ENCODE measurements at places on chromosomes 7 and 10. TPM values are rescaled to one million over a fixed set of nuclear protein-coding genes. Genes with fewer than 3 reads are reported as not detected.
A peak's percentile ranks its signal among the peaks of the same experiment; 100 is the strongest.

GRCh38 chr7:151330661-151331060 lies 11.0 kb upstream of the NUB1 start:
- no peak for DNase-seq

GRCh38 chr10:3067859-3068179 lies 471 bp downstream of the PFKP start:
- no peak for DNase-seq

DNA sequence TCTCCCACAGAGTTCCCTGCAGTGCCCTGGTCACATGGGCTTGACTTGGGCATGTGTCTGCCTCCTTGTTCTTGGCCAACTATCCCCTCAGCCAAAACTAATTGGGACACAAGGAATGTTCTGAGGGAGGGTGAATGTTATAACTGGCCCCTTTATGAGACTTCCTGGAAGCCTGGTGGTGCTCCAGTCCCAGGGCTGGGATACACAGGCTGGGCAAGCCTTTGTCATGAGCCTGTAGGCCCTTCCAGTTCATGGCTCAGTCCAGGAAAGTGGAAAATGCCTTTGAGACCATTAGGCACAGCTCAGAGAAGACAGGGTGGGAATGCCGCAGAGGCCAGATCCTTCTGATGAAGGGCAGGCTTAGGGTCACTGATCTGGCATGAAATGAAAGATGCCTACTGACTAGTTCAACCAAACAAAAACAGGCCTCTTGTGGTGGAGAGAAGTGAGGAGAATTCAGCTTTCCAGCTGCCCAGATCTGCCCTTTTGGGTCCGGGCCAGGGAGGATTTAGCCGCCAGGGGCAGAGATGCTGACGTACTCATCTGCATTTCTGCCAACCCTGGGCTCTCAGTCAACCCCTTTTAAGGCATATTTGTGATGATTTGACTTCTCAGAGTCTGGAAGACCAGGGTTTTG lies 961.5 kb downstream of the KCNMA1 start:
- DNase-seq, result peak; percentile 94

- no peak for DNase-seq
Observed at GRCh38 chr7:2689343-2689847, 1.4 kb downstream of the AMZ1 start.

GRCh38 chr7:49783446-49783845 lies 10.0 kb downstream of the VWC2 start:
- peak; percentile 79 for DNase-seq

DNA sequence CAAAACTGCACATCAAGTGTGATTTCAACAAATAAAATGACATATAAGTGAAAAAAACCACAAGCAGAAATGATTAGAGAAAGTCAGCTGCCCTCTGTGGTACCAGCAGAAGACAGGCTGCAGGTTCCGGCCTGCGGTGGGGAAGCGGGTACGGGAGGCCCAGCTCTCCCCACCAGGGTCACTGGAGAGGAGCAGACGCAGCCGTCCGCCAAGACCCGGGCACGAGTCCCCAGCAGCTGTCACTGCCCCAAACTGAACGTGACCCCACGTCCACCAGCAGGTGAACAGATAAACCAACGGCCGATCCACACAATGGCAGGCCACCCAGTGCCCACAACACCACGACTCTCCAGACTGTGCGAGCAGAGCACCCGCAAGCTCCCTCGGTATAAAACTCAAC lies 16.1 kb upstream of the MICALL2 start:
- no peak for DNase-seq

DNA sequence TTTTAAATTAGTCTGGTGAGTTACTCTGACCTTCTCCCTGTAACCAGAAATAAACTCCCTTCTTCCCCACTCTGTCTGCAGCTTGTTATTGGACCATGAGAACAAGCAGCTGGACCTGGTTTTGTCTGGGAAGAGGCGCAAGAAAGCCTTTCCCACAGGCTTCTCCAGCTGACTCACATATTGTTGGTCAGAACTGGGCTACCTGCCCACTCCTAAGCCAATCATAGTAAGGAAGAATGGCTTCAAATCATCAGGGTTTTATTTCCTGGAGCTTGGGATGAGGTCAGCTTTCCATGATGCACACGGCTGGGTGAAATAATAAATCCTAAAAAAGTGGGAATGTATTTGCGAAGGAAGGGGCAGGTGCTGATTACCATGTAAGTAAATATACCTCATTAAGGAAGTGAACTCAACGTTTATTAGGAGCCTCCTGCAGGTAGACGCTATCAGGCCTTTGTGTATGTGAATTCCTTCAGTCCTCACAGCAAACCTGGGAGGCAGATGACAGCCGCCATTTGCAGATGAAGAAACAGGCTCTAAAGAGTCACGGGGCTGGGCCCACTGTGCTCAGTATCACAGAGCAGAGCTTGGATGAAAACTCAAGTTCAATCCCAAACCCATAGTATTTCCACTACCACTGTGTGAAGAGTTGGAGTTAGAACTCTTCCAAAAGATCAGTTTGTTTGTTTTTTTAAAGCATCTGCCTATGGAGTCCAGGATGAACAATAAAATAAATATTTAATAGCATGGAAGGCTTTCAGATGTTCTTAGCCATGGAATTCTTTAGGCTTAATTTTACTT lies 32.8 kb downstream of the IL15RA start:
- peak; percentile 93 for DNase-seq

- no peak for DNase-seq
Observed at GRCh38 chr10:72255977-72256729, 17.6 kb upstream of the DDIT4 start.

GRCh38 chr7:74482629-74483401 lies 29.1 kb downstream of the GTF2IRD1 start:
- peak; percentile 29 for DNase-seq

DNA sequence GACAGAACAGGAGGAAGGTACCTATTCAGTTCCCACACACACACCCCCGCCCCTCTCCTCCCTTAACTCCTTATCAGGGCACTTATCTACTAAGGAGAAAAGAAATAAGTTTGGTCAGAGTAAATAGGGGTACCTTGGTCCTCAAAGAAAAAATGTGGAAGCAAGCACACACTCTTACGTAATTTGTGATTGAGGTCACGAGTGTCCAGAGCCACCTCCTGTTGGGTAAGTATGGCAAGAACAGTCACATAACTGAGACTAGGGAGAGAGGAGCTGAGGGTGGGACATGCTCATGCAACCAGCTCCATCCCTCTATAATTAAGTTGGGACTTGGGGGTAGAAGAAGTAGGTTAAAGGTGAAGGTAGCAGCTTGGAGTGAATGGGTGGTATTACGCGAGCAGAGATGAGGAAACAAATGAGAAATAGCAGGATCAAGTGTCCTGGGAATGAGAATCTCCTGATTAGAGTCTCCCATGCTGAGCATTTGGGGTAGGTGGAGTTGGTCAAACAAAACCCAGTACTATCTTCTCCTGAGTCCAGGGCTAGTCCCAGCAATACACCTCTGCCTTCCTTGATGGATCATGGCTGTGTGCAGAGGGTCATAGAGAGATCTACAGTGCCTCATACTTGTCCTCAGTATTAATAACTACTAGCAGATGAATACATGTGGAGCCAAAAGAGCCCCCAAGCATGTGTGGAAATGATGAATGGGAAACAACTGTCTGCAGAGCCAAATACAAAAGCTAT lies 77.1 kb downstream of the GSAP start:
- DNase-seq, result no peak

DNA sequence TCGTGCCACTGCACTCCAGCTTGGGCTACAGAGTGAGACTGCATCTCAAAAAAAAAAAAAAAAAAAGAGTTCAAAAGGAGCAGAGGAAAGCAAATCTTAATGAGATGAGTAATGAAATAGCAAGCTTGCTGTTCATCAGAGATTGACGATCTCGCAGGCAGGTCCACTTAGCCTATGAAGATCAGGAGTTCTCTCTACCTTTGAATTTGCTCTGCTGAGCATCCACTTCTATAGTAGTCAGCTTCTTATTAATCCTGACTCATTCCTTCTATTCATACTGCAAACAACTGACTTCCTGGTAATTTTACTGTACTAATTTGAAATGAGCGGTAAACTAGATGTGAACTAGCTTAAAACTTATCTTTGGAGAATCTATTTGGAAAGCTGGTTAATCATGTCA lies 1014.6 kb downstream of the GATA3 start:
- DNase-seq, result no peak

- DNase-seq, result no peak
Observed at GRCh38 chr7:51060536-51060935, 256.1 kb downstream of the COBL start.

DNA sequence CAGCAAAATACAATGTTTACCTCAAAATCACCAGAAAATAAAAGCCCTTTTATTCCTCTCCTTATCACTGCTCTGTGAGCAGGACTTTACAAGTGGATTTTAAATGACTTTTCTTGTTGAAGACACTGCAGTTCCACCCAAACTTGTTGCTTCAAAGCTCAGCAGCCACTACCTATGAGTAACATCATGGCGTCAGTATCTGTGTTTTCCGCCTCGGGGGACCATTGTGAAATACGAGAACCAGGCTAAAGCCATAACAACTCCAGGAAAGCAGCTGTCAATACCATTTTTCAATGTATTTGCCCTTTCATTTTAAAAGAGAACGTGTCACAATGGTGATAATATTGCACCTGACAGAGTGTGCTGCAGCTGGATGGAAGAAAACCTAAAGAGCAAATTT lies 284.0 kb upstream of the RNF32 start:
- DNase-seq, result no peak

GRCh38 chr10:8045726-8046494 lies 8.6 kb upstream of the GATA3 start:
- no peak for DNase-seq

DNA sequence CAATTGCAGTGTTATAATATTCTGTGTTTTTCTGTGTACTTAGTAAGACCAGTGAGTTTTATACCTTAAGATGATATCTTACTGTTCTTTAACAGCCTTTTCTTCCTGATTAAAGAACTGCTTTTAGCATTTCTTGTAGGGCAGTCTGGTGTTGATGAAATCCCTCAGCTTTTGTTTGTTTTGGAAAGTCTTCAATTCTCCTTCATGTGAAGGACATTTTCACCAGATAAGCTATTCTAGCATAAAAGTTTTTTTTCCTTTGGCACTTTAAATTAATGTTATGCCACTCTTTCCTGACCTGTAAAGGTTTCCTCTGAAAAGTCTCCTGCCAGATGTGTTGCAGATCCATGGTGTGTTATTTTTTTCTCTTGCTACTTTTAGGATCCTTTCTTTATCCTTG lies 1059.8 kb downstream of the LRMDA start:
- no peak for DNase-seq

DNA sequence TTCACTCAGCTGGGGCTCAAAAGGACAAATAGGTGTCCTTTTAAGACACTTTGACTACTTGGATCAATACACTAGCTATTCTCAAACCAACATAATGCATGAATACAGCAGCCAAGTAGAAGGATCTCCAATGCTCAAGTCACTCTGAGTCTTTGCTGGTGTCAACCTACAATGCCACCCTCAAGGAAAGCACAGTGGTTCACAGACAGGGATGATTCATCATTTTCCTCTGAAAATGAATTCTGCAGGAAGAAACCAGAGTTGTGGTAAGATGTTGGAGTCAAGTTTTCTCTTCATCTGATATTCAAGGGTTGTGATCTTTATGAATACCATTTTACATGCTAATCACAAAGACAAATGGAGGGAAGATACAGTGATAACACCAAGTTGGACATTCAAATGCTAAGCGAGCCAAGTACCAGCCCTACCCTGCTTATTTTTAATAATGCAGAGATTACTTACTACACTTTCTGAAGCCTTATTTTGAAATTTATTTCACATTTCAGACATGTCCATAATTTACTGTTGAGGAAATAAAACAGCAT lies 143.1 kb upstream of the FGFR2 start:
- no peak for DNase-seq

- DNase-seq, result no peak
Observed at GRCh38 chr10:124369986-124370385, 48.7 kb downstream of the OAT start.

GRCh38 chr7:26008428-26008827 lies 143.6 kb upstream of the NFE2L3 start:
- DNase-seq, result no peak

DNA sequence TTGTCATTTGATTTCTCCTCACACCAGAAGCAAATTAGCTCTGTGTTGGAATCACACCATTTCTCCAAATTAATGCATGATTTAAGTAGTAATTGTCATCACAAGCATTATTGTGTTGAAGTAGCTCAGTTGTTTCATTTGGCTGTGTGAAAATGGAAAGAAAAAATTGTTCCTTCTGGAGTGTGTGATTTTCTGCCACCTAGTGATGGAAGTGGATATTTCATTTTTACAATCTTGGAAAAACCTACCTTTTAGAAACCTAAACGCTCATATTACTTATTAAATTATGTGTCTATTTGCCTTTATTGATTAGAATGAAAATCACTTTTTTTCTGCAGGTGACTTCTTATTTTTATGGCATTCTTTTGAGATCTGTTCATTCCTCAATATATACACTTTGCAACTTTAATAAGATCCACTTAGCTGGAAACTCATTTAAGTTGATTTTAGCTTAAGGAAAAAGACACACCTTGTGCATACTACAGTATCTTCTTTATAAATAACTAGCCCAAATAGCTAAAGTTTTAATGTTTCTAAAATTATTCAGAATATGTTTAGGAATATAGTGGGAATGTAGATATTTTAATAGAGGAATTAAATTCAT lies 50.0 kb downstream of the SRI start:
- no peak for DNase-seq

DNA sequence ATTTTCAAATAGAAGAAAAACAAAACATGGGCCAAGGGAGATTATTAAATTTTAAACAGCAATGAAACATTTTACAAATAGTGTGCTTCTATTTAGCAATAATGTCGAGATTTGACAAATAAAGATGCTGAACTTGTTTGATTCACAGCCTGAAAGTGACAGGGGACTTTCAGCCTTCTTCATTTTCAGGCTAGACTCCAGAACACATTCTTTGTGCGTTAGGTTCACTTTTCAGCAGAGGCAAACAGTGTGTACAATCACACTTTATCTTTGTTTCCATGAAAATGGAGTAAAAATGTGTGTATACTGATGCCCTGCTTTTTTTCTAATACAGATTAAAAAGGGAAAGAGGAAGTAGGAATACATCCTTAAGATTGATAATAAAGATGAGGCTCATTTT lies 35.6 kb downstream of the FAM171A1 start:
- DNase-seq, result no peak

GRCh38 chr10:79547973-79548372 lies 12.2 kb downstream of the SFTPA2 start:
- DNase-seq, result no peak

GRCh38 chr7:86155623-86156022 lies 488.1 kb upstream of the GRM3 start:
- DNase-seq, result no peak

Gene GJD4
- total RNA-seq, result not detected

Gene ZNF117
- total RNA-seq, result 0.94 TPM

Gene IFIT1
- total RNA-seq, result 40.8 TPM

Gene NUTM2B
- 0.92 TPM for total RNA-seq

Gene PITX3
- total RNA-seq, result not detected

Gene PTPRZ1
- total RNA-seq, result not detected

Gene NPTX2
- total RNA-seq, result 2.1 TPM

Gene CALML5
- total RNA-seq, result not detected

Gene CCDC146
- not detected for total RNA-seq

Gene CARD11
- not detected for total RNA-seq

Gene CH25H
- total RNA-seq, result 0.63 TPM

Gene KCNK18
- not detected for total RNA-seq

Gene PNLIP
- not detected for total RNA-seq

Measured in MG63 (cell line).